NCI-H2171 (cell line): ENCODE measurements at places on chromosomes 7 and 10.

DNA sequence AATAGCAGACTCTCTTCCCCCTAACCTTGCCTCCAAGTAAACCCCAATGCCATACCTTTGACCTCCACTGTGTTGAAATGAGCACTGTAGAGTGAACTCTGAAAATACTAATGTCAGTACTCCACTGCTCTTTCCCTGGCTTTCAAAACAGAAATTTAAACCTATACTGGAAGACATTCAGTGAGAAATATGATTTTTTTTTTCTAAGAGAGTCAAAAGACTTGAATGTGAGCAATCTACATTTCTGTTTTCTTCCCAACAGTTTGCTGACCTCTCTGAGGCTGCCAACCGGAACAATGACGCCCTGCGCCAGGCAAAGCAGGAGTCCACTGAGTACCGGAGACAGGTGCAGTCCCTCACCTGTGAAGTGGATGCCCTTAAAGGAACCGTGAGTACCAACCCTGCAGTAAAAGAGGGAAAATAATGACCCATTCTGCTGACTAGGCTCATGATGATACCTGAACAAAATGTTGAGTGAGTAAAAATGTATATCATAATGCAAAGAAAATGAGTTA is 6.4 kb downstream of the VIM start:
- no peak for DNase-seq

DNA sequence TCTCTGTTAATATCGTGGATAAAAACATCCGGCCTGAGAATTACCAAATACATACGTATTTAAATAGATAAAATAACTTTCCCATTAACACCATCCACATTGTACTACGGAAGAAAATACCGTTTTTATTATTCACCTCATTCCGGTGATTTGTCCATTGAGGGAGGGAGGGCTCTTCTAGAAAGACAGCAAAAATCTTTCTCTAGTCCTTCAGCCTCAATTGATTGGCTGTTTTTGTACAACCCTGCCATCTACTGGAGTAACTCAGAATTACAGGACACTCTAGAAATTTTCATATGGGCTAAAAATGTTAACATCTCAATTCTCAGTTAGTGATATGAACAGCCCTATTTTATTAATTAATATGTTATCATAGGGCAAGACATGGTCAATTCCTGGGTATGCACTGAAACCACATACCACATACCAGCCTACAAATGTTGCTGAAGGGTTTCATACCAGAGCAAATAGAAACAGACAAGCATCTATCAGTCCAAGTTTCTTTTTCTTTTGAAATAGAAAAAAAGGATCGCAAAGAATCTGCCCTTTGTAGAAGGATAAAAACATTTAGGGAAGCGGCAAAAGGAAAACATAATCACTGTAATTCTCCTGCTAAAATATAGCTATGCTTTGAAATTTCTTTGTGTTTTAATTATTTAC is 55.8 kb upstream of the CDCA7L start:
- DNase-seq: no peak

DNA sequence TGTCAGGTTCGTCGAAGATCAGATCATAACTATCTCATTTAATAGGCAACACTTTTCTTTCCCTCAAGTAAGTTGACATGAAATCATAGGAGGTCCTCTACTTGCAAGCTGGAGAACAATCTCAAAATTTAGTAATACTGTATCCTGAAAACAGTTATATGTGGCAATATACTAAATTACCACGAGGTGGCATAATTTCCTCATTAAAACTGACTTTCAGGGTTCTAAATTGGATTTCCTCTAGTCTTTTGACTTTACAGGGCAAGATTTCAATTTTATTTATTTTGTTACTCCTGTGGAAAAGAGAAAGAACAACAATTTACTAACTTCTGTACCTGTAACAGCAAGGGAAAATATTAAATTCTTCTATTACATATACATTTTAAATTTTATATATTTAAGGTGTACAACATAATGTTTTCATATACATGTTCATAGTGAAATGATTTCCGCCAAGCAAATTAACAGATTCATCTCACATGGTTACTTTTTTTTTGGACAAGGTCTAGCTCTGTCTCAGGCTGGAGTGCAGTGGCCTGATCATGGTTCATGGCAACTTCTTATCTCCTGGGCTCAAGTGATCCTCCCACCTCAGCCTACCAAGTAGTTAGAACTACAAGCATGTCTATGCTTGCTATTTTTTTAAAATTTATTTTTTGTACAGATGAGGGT is 53.4 kb upstream of the CYP2C18 start:
- DNase-seq: no peak

GRCh38 chr10:131788386-131788785 is 112.4 kb upstream of the PPP2R2D start:
- DNase-seq: no peak

DNA sequence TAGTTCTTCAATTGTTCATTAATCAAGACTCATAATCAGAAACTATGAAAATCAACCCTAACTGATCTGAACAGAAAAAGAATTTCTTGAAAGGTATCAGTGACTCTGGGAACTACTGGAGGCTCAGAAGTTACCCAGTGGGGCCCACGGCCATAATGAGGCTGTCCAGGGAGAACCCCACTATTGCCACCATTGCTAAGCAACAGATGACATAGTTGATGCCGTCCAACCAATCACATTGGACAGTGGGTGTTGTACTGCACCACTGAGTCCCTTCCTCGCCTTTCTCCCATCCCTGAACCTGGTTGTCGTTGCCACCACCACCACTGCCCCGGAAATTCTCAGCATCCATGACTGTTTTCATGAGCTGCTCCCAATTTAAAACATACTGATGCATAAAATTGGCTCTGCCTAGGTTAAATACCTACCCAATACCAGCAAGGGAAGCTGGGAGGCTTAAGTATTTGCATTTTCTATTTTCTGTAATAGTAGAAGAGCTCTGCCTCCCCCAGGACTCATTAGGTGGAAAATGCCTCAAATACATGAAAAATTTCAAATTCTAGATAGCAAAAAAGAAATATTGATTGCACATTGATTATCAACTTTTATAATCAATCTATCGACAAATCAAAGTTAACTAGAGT is 26.7 kb upstream of the USP6NL start:
- DNase-seq: no peak
